ENCODE measurements at places on chromosomes 3 and 15. TPM values are rescaled to one million over a fixed set of nuclear protein-coding genes. Genes with fewer than 3 reads are reported as not detected.

Gene SEMA6D
- 12.5 TPM for total RNA-seq

Gene OSTN
- 1.2 TPM for total RNA-seq

Gene TMEM158
- total RNA-seq: 5.5 TPM

Gene SFMBT1
- 18.5 TPM for total RNA-seq

Gene OCA2
- total RNA-seq: 1.0 TPM

Gene ARHGEF26
- 13.4 TPM for total RNA-seq

Gene SCAANT1
- total RNA-seq: not detected

Gene RYR3
- total RNA-seq: 4.4 TPM

Gene IGF2BP2
- 147 TPM for total RNA-seq

Gene ISLR
- total RNA-seq: 0.68 TPM

Gene MUC13
- not detected for total RNA-seq

Gene ICE2
- 69.8 TPM for total RNA-seq

Gene ANKRD63
- not detected for total RNA-seq

Gene CLEC3B
- not detected for total RNA-seq

Gene RBPMS2
- 0.15 TPM for total RNA-seq

Gene SLC22A14
- total RNA-seq: not detected

Gene ADAMTS9
- 32.1 TPM for total RNA-seq

Gene ST3GAL6
- 13.5 TPM for total RNA-seq

Gene KNG1
- total RNA-seq: not detected

Gene NBEAL2
- total RNA-seq: 19.1 TPM

Gene CISH
- total RNA-seq: 0.32 TPM

Gene PCLAF
- 119 TPM for total RNA-seq

Gene PPCDC
- 15.8 TPM for total RNA-seq

Gene TM6SF1
- not detected for total RNA-seq

Gene PAK2
- 38.1 TPM for total RNA-seq

Gene SERINC4
- not detected for total RNA-seq

Gene PPM1L
- total RNA-seq: 25.2 TPM

Gene BFSP2
- not detected for total RNA-seq

Gene IL1RAP
- 11.3 TPM for total RNA-seq

Gene NMNAT3
- total RNA-seq: 0.95 TPM

Gene SLC22A13
- 0.21 TPM for total RNA-seq

Gene MUSTN1
- total RNA-seq: 2.0 TPM

Gene CLRN1
- total RNA-seq: not detected

Gene CSPG4
- total RNA-seq: 0.37 TPM

Gene TBCCD1
- total RNA-seq: 16.8 TPM

Gene KCNAB1
- total RNA-seq: 0.15 TPM

Gene EAF2
- 8.5 TPM for total RNA-seq

Gene DISP2
- total RNA-seq: 0.06 TPM

Gene DCLK3
- total RNA-seq: 0.34 TPM

Gene LDHAL6B
- not detected for total RNA-seq

Gene EXD1
- total RNA-seq: 0.41 TPM

Gene CLDN1
- total RNA-seq: 0.34 TPM

Gene UROC1
- not detected for total RNA-seq

Gene LPCAT4
- 35.1 TPM for total RNA-seq

Gene CILP
- 0.22 TPM for total RNA-seq

Gene GOLGA8S
- not detected for total RNA-seq

Gene ZNF385D
- 1.9 TPM for total RNA-seq

Gene C2CD4B
- total RNA-seq: not detected

Gene ATP13A5
- not detected for total RNA-seq

Gene IP6K1
- total RNA-seq: 41.2 TPM

Gene SLITRK3
- total RNA-seq: 1.1 TPM

Gene SCG5
- 69.4 TPM for total RNA-seq

Gene DNAJC13
- total RNA-seq: 35.7 TPM

Gene PRRT3
- 11.6 TPM for total RNA-seq

Gene ACKR4
- not detected for total RNA-seq

Gene TICRR
- total RNA-seq: 19.6 TPM

Gene CYP19A1
- not detected for total RNA-seq

Gene PPP1R14D
- not detected for total RNA-seq

Gene GMPPB
- 10.6 TPM for total RNA-seq
